Aorta (tissue), 5 donors: ENCODE measurements at places on chromosomes 5 and 9.

GRCh38 chr9:135069558-135070197 lies 17.8 kb upstream of the OLFM1 start:
- DNase-seq = peak; percentile 49

DNA sequence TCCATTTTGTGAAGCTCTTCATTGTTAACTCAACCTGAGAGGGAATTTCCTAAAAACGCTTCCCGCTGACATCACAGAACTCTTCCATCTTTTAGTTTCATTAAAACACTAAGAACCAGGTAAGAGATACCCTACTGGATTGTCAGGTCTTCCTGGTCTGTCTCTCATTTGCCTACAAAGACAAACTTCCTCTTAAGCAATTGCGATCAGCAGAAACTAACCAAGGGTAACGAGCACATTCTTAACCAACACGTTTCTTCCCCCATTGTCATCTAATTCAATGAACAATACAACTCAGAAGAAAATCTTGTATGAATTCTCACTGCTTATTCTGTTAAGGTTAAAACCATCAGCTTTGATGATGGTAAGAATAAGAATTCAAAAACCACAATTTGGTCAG lies 6.6 kb downstream of the FBXW11 start:
- no peak for DNase-seq

GRCh38 chr5:143116814-143117213 lies 286.7 kb downstream of the NR3C1 start:
- no peak for DNase-seq

DNA sequence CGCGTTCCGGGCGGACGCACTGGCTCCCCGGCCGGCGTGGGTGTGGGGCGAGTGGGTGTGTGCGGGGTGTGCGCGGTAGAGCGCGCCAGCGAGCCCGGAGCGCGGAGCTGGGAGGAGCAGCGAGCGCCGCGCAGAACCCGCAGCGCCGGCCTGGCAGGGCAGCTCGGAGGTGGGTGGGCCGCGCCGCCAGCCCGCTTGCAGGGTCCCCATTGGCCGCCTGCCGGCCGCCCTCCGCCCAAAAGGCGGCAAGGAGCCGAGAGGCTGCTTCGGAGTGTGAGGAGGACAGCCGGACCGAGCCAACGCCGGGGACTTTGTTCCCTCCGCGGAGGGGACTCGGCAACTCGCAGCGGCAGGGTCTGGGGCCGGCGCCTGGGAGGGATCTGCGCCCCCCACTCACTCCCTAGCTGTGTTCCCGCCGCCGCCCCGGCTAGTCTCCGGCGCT lies at the start of gene DAPK1:
TSS of gene DAPK1 (plus strand) at position 264 of the 442 bp plus-strand sequence. CDS start 1,211 bp downstream, outside the sequence.
- DNase-seq = peak; percentile 87

DNA sequence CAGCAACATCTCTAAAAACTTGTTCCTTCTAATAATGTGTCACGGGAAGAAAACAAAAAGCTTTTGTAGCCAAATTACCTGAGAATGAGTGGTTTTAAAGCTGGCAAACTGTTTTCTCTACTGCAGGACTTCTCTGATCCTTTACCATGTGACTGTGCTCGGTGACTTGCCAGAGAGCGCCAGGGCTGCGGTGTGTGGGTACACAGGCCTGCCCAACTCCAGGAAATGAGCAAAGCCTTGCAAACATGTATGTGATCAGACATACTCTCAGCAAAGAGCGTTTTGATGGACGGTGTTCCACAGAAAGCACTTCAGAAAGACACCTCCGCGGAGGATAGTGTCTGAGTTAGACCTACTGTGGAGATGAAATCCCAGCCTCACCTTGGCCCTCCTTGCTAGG lies 157.3 kb downstream of the SPOCK1 start:
- DNase-seq = no peak
